ENCODE measurements at places on chromosomes 12 and 14. TPM values are rescaled to one million over a fixed set of nuclear protein-coding genes. Genes with fewer than 3 reads are reported as not detected.

EXOC3L4 gene
- total RNA-seq: 0.41 TPM

DNA sequence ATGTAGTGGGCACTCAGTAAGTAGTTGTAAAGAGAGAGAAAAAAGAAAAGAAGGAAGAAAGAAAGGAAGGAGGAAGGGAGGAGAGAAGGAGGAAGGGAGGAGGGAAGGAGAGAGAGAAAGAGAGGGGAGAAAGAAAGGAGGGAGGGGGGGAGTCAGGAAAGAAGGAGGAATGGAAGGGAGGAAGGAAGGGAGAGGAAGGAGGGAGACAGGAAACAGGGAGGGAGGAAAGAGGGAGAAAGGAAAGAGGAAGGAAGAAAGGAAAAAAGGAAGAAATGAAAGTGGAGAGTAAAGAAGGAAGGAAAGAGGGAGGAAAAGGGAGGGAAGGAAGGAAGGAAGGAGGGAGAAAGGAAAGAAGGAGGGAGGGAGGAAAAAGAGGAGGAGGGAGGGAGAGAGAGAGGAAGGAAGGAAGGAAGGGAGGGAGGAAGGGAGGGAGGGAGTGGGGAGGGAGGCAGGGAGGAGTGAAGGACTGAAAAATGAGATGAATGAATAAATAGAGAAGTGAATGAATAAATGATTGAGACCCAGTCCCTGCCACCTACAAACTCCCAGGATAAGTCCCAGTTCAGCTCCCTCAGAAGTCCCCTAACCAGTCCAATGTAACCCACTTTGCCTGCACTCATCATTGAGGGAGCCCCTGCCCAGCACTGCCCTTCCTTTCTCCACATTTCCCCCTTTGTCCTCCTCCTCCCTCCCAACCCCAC is 739.0 kb upstream of the TBX3 start:
- DNase-seq: no peak

DNA sequence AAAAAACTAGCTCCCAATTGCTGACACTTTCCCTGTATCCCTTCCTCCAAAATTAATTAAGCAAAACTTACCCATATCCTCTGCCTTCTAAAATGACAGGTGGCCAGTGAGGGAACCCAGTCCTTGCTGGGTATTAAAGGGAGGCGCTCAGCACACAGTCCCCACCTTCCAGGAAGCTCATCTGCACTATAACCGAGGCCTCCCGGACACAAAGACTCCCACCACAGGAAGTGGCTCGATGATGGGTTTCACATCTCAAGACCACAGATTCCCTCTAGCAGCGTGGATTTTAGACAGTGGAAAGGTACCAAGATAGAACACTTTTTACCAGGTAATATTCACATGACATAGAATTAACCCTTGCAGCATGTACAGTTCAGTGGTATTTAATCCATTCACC is 126.8 kb upstream of the NCOR2 start:
- no peak for DNase-seq

DNA sequence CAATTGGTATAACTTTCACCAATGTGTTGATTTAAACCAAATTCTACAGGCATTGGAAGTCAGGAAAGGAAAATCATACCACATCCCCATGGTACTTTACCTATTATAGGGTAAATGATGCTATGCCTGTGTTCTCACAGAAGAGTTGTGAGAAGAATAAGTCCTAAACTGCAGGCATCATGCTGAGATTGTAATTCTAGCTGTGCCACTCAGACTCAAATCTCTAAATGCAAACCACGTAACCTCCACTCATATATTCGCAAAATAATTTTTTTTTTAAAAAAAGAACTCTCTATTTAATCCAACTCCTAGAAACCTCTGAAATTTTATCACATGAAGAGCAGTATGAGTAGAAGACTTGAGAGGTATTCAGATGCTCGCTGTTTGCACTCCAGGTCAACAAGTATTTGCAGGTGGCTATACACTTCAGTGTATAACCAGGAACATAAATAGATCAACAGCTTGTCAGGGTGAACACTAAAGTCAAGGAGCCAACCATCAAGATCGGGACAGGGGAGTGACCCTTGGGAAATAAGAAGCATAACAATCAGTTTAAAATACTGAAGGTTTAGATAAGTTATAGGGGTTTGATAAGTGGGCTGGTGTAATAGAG is 110.1 kb downstream of the SLC25A21 start:
- DNase-seq: no peak

DNA sequence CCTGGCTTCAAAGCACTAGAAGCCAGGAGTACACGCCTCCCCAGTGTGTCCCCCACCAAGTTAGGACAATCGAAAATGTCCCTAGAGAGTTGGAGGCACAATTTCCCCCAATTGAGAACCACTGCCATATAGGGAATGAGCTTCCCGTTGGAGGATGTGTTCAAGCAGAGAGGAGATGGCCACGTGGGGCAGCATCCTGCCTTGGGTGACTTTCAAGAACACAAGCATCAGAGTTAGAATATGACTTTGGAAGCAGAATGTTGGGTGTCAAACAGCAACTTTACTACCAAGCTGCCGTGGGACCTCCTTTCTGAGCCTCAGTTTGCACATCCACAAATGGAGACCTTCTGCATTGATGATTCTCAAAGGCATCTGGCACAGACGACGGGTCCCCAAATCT is 56.5 kb downstream of the RFLNA start:
- DNase-seq: no peak

Data from fibroblast of the aortic adventitia (primary cell).